Uterus (tissue), 4 donors: ENCODE measurements at places on chromosomes 11 and 22.
A peak's percentile ranks its signal among the peaks of the same experiment; 100 is the strongest.

DNA sequence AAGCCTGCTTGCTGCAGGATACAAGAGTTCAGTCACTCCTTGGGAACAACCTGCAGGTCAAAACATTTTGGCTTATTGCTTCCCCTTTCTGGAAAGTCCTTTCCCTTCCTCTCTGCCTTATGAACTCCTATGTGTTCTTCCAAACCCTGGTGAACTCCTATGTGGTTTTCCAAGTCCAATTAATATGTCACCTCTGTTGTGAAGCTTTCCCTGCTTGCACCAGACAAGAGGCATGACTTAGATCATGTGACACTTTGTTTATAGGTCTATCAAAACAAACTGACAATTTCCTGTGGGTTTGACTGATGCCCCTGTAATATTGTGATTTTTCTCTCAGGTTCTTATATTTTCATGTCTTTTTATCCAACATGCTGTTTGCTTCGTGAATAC lies 64.2 kb downstream of the ENDOD1 start:
- DNase-seq, result no peak

- no peak for DNase-seq
Measured at GRCh38 chr11:14819596-14819995, 72.4 kb downstream of the CYP2R1 start.

- DNase-seq, result no peak
Measured at GRCh38 chr11:26078231-26078821, 253.6 kb upstream of the ANO3 start.

- DNase-seq, result no peak
Measured at GRCh38 chr22:50027639-50028537, 15.3 kb upstream of the IL17REL start.

- no peak for DNase-seq
Measured at GRCh38 chr11:128717516-128717915, 23.6 kb downstream of the FLI1 start.

DNA sequence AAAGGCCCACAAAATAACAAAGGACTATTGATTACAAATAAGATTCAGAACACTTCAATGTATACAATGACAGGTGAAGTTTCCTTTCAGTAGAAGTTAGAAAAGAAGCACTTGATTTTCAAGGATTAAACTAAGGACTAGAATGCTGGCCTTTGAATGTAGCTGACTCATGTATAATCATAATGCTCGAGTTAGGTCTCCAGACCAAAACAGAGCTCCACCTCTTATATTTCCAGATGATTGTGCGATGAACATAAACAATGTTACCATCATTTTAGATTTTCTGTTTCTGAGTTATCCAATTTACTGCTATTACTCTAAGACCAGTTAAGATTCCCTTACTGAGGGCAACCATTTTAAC lies 40.4 kb upstream of the RAPSN start:
- no peak for DNase-seq

DNA sequence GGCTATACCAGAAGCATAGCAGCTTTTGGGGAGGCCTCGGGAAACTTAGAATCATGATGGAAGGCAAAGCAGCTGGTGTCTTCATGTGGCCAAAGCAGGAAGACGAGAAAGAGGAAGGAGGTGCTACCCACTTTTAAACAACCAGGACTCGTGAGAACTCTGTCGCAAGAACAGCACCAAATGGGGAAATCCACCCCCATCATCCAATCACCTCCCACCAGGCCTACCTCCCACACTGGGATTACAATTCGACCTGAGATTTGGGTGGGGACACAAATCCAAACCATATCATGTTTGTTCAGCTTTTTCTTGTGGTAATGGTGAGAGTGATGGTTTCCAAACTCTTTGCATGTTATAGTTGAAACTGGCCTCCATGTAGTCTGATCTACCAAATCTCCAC lies 32.5 kb upstream of the OR10D3 start:
- no peak for DNase-seq

DNA sequence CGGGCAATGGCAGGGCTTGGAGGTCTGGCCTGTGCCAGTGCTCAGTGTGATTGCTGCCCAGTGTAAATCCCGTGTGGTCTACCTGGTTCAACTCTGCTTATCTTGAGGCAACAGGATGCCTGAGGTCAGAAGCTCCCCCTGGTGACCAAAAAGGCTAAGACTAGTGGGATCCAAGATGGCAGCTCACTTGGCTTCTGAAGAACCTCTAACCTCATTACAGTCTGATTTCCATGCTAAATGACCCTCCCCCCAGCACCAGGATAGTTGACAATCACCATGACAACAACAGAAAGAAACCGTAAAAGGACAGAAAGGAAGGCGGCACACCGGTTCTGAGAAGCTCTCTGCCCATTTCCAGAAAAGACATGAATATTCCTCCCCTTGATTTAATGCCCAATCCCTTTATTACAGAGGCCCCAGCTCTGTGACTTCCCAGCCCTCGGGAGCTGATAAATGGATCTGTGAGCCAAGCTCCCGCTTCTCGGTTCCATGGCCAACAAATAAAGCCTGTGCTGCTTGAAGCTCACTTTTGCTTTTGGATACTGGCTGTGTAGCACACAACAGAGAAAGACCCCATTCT lies 398.4 kb downstream of the CTTN start:
- DNase-seq, result no peak

DNA sequence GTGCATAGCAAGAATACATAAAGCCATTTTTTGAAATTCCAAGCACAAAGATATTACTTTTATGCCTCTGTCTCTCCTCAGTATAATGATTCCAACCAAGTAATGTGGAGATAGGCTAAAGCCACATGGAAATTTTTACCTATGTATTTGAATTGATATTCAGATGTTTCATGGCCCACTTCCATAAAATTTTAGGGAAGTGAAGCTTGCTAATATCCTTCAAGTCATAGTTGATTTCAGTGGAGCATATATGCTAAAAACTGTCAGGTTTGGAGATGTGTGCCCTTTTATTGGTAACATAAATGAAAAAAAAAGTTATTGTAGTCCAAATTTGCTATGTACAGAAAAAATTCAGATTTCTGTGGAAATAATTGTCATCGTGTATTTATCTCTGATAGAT lies 12.3 kb downstream of the MS4A4E start:
- DNase-seq, result no peak

GRCh38 chr22:42444077-42444904 lies 12.1 kb upstream of the NFAM1 start:
- DNase-seq, result peak; percentile 94

DNA sequence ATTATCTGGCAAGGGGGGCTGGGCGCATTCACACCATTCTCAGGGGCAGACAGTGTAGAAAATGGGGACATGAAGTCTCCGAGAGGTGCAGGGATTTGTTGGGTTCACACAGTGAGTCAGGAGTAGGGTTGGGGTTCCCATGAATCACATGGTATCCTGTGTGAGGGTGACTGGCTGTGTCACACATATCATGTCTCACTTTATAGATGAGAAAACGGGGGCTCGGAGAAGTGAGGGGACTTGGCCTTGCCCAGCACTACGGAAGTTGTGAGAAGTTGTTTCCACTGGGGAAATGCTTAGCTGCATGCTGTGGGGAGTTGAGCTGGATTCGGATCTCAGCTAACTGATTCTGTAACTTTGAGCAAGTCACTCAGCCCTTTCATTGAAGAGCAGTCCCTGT lies 4.2 kb downstream of the GAL3ST3 start:
- DNase-seq, result no peak

GRCh38 chr22:42805998-42806830 lies 50.9 kb downstream of the ARFGAP3 start:
- DNase-seq, result no peak

GRCh38 chr11:103744496-103745153 lies 291.8 kb upstream of the DDI1 start:
- DNase-seq, result no peak

- no peak for DNase-seq
Measured at GRCh38 chr11:99494065-99494464, 473.3 kb downstream of the CNTN5 start.
